ENCODE measurements at places on chromosomes 16 and 17.

DNA sequence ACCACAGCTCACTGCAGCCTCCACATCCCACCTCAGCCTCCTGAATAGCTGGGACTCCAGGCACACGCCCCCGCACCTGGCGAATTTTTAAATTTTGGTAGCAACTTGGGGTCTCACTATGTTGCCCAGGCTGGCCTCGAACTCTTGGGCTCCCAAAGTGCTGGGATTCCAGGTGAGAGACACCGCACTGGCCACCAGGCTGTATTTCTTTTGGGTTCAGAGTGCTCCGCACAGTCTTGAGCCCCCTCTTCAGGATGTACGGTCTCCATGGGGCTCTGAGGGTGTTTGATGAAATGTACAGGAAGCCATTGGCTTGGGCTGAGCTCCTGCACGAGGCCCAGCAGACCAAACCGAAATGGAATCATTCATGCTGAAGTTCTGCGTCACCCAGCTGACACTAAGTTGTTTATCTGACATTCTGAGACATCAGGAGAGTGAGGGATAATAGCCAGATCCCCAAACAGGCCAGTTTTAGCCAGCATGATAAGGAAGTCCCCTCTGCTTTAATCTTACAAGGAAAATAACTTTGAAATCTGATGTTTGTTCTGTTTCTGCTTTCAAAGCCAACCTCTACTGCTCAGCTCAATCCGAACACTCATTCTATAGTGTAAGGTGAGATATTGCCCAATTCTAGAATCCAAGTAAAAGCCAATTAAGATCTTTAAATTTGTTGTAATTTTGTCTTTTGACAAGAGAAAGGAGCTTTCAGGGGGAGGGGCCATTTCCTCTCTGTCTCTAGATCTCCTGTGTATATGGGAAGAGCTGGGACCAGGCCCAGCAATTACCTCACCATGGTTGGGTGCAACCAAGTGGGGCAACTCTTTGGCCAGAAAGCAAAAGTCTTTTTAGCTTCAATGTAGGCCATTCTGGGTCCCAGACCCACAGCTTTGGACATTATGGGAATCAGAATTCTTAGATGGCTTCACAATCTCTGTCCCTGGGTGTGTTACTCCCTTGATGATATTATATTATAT lies 23.7 kb downstream of the GPR142 start:
- DNase-seq: no peak

- no peak for DNase-seq
Measured at GRCh38 chr16:51137097-51137496, 14.0 kb downstream of the SALL1 start.

DNA sequence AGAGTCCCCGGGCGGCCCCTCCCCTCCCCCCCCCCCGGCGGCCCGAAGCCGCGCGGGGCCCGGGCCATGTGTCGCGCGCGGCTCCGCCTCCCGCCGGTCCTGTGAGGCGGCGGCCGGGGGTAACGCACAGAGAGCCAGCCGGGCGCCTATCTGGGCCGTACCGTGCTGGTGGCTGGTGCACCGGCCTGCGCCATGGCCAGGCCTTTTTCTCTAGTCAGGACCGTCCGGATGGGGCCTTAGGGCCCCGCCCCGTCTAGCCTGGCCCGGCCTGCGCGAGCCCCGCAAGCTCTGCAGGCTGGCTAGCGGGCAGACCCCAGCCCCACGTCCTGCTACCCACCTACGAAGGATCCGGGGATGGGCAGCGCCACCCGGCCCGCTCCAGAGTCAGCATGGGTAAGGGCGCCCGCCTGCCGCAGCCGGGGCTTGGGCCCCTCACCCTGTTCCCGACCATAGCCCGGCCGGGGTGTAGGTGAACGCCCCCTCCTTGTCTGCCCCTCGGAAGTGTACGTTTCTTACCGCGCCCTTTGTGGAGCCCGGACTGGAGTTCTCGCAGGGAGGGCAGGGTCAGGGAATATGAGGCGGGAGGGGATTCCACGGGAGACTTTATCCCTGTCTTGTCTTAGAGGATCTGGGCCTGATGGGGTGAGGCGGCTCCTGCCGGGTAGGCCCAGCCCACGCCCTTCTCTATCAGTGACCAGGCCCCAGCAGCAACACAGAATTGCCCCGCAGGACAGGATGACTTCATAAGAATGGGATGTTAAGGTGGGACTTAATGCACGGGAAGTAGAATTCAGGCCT lies at the start of gene CENPT:
Gene CENPT (minus strand): TSS at position 630 of the 798 bp plus-strand sequence. CDS start 13,834 bp downstream, outside the sequence.
- DNase-seq: no peak

GRCh38 chr16:58276346-58276951 lies 18.4 kb downstream of the PRSS54 start:
- DNase-seq: no peak

DNA sequence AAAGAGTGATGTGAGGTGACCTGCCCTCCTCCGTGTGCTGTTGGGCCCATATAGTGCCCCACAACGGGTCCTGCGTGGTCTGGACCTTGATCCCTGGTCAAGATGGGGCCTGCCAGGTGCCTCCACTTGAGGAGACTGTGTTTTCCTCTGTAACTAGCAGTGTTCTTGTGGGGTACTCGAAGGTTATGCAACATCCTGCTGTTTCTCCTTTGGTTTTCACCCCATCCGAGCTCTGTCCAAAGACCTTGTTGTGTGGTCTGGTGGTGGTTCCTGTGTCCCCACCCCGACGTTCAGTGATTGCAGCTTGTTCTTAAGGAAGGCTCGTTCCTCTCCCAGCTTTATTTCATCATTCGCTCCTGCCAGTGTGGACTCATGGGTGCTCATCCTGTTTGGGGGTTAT lies 38.7 kb upstream of the ZNF750 start:
- DNase-seq: no peak

DNA sequence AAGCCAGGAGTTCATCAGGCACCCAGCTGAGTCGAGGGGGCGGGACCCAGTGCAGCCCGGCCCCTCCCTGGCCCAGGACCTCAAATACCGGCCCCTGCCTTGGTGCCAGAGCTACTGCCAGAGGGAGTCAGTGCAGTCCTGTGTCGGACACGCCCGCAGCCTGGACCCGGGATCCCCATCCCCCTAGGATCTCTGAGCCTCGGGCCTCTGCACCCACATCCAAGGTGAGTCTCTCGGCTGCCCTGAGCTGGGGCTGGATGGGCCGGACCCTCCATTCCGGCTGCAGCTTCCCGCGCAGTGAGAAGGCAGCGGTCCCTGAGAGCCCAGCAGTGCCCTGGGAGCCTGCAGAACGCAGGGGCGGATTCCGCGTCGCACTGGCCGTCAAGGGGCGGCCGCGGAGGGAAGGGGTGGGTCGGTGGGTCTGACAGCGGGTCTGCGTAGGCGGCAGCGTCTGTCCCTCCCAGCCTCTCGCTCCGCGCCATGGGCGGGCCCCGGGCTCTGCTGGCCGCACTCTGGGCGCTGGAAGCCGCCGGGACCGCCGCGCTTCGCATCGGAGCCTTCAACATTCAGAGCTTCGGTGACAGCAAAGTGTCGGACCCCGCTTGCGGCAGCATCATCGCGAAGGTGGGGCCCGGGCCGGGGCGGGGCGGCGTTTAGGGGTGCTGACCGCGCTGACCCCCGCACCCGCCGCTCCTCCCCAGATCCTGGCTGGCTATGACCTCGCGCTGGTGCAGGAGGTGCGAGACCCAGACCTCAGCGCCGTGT lies at the start of gene DNASE1L2:
Gene DNASE1L2 (plus strand): TSS at position 108 of the 765 bp plus-strand sequence. CDS start 373 bp downstream, at position 481.
- no peak for DNase-seq

GRCh38 chr16:1723450-1724147 lies 17.6 kb downstream of the MAPK8IP3 start:
- DNase-seq: peak; percentile 75

- DNase-seq: no peak
Measured at GRCh38 chr16:16917191-16917785, 538.3 kb downstream of the NPIPA7 start.

DNA sequence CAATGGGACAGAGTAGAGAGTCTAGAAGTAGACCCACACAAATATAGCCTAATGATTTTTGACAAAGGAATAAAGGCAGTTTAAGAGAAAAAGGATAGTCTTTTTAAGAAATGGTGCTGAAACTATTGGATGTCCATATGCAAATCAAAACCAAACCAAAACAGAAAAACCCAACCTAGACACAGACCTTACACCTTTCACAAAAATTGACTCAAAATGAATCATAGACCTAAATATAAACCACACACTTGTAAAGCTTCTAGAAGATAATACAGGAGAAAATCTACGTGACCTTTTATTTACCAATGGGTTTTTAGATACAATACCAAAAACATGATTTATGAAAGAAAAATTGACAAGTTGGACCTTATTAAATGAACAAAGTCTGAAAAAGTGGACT lies 66.4 kb upstream of the MPHOSPH6 start:
- no peak for DNase-seq

DNA sequence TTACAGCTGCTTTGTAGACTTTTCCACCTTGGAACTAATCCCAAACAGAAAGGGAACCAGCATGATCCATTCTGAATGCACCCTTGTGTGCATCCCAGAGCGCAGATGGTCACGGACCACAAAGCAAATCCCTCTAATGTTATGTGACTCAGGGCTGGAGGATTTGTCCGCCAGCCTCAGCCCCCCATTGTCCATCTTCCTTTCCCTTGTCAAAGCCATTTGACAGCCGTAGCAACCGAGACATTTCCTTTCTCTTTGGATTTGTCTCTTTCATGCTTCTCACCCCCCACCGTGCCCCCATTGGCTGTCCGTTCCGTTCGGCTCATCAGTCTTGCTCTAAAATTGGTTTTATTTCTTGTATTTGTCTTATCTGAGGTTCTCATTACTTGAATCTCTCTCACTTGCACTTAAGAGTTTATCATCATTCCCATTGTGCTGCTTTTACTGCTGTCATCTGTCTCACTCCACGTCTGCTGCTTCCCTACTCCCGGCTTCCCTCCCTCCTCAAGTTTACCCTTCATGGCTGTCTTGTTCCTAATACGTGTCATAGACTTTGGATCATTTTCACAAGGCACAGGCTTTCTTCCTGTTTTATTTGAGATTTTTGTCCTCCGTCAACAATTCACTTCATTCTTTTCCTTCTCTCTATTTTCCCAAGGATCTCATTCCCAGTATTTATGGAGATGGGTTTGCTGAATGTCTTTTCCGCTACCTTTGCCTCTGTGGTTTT lies 163.4 kb upstream of the ERCC4 start:
- DNase-seq: no peak

DNA sequence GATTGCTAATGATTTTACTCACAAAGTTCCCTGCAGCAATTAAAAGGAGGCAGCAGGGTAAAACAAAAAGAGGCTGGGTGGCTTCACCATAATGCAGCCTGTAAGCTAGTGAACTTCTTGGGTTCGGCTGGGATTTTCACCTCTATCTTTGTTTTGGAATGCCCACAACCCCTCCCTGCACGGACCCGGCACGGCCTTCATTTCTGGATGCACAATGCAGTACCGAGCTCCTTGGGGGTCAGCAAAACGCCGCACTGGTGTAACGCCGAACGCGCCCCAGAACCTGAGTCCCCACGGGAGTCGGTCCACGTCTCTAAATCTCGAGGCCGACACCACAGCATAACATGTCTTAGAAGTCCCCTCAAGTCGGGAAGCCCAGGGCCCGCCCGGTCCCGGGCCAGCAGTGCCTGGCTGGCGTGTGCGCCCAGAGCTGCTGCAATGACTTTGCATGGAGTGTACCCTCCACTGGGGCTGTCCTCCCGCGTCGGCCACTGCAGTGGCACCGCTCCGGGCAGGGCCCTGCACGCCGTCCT lies 759 bp downstream of the UBE2O start:
- peak; percentile 66 for DNase-seq

DNA sequence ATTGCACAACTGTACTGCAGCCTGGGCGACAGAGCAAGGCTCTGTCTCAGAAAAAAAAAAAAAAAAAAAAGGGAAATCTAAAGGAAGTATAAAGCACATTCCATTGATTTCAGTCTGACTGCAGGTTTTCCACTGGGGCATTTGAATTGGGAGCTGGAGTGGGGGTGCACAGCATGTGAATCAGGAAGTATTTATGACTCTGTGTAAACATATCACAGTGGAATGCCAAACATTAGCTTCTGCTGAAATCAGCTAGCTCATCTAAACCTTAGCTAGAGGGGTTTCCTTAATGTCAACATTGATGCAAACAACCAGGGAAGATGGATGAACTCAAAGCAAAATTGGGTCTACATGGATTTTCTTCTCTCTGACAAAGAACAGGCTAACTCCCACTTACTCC lies 641.0 kb upstream of the EEF2KMT start:
- DNase-seq: no peak

- DNase-seq: no peak
Measured at GRCh38 chr17:72259922-72260321, 139.1 kb downstream of the SOX9 start.

DNA sequence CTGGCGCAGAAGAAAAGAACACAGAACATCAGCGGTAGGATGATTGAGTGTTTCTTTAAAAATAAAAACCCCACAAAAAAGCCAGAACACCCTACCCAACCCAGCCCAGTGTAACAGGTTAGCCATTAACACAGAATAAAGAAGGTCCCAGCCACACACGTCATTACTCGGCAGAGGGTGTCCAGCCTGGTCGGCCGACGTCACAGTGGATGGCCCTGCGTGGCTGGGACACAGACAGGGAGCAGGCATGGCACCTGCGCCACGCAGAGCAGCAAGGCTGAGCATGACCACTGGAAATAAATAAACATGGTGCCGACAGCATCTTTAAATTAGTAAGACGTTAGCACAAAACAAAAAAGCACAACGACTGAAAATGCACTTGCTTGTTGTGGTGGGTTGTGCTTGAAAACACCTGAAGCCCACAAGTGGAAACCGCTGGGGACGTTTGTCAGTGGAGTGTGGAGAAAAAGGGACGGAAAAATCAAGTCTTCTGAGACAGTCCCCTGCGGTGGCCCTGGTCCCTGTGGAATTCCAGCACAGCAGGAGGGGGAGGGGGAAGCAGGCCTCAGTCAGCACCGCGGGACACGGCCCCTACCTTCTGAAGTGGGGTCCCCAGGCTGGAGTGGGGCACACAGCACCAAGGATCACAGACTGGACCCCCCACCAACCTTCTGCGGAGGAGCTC lies 39.2 kb downstream of the SLC7A5 start:
- no peak for DNase-seq

DNA sequence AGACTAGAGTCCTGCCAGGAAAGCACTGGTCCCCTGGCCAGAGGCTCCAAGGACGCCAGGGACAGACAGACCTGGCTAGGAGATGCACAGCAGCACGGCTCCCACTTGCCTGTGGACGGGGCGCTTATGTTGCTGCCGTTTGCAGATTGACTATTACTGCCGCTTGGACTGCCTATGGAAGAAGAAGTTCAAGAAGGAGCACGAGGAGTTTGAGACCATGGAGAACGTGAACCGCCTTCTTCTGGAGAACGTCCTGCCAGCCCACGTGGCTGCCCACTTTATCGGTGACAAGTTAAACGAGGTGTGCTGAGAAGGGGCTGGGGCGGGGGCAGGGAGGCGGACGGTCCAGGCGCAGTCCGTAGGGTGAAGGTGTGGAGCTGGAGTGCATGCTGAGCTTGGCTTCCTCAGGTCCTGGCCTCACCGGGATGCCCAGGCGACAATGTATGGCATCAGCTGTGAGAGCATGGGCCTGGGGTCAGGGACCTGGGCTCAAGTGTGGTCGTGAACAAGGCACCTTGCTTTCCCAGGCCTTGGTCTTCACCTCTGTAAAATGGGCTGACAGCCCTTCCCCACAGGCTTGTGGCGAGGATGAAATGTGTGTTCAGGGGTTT lies 45.6 kb downstream of the ADCY7 start:
- peak; percentile 61 for DNase-seq

- DNase-seq: peak; percentile 42
Measured at GRCh38 chr17:80873307-80873951, 118.2 kb upstream of the CHMP6 start.

- no peak for DNase-seq
Measured at GRCh38 chr17:27751622-27752490, 48.5 kb downstream of the NOS2 start.
